ENCODE measurements at places on chromosomes 2 and 18.

DNA sequence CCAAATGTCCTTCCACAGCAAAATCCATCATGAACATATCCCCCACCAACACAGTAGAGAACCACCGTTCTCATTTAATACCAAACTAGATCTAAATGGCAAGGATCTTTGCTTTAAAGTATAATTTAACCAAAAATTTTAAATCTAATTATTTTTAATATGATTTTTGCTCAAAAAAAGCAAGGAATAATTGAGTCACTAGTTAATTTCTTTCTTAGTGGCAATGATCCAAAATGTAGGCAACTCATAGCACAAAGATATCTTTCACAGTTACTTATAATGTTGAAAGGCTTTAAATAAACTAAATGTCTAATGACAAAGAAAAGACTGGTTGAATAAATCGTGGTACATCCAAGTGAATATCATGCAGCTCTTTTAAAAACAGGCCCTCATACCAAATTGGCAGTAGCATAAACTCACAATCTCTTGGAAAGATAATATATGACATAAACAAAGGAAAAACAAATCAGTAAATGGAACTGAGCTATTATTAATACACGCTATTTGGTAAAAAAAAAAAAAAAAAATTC lies 20.3 kb downstream of the PTPN2 start:
- DNase-seq: no peak

GRCh38 chr2:118535171-118535817 lies 312.2 kb downstream of the EN1 start:
- no peak for DNase-seq

DNA sequence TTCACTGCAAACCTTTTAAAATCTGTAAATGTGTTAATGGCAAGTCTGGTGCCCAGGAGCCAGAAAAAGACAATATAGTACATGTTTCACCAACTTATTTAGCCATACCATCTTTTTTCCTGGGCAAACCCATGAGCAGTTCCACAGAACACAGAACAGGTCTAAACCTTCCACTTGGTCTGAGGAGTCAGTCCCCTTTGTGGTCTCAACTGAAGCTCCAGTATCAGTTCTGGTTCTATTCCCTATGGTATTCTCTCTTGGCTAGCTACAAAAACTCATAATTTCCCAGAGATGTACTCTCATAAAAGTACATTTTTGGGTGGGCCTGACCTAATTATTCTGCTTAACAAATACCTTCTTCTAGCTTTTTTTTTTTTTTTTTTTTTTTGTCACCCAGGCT lies 31.2 kb downstream of the STK17B start:
- DNase-seq: no peak

DNA sequence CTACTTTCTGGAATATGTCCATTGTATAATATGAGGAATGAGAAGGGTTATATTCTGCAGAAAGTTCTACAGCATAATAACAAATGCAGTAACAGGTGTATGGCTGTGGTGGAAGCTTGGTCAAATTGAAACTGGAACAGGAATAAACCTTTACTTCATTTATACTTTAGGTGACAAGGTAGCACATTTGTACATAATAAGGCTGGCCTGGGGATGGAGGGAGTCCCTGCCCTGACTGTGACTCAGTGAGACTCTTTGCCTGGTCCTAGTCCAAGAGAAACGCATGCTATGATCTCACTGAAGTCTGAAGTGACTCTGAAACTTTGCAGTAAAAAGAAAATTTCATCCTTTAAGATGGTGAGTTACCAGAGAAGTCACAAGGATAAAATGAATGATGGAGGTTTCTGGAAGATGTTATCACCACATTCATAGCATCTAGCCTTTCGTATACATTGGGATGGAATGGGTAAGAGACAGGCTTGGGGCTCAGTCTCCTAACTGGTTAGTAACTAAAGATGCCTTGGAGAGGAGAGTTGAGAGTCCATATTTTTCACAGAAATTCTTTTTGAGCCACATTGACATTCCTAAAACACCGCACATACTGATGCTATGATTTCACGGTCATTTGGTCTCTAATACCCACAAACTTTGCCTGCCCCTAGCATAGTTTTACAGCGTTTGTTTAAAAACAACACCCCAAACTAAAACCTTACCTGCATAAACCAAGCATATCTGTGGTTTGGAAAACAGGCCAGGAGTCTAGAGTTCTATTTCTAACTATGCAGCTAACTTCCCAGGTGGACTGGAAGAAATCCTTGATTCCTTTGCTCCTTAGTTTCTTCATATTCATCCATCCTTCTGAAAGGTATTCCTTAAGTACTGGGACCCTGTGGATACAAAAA lies 42.4 kb upstream of the NABP1 start:
- DNase-seq: no peak

DNA sequence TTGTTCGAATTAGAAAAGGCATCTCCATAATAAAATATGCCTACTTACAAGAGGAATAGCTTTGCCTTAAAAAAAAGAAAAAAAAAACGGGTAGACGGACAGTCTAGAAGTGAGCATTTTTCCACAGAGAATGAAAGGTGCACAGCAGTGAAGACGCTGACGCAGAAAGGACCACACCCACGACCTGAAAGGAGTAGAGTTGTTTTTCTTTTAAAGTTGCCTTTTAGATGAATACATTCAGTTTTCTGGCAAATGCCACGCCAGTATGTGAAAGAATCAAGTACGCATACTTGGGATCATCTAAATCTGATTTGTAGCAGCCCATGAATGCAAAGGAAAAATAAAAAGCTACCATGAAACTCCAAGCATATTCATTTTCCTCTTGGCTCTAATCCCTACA lies 809.2 kb upstream of the SOX11 start:
- DNase-seq: no peak

DNA sequence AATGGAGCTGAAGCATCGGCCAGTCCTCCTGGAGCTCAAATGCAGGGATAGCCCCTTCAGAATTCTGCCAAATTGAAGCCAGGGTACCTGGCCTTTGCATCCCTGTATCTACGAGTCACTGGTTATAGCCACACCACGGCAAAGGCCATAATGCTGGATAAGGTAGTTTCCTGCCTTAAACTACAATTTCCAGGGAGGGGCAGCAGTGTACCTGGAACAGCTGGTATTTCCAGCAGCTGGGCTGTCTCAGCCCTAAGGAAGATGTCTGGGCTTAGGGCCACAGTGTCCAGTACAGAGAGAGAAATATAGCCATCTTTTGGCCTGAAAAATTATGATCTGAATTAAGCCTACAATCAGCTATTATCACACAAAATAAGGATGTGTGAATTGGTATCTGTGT lies 180.3 kb downstream of the GCA start:
- DNase-seq: no peak

DNA sequence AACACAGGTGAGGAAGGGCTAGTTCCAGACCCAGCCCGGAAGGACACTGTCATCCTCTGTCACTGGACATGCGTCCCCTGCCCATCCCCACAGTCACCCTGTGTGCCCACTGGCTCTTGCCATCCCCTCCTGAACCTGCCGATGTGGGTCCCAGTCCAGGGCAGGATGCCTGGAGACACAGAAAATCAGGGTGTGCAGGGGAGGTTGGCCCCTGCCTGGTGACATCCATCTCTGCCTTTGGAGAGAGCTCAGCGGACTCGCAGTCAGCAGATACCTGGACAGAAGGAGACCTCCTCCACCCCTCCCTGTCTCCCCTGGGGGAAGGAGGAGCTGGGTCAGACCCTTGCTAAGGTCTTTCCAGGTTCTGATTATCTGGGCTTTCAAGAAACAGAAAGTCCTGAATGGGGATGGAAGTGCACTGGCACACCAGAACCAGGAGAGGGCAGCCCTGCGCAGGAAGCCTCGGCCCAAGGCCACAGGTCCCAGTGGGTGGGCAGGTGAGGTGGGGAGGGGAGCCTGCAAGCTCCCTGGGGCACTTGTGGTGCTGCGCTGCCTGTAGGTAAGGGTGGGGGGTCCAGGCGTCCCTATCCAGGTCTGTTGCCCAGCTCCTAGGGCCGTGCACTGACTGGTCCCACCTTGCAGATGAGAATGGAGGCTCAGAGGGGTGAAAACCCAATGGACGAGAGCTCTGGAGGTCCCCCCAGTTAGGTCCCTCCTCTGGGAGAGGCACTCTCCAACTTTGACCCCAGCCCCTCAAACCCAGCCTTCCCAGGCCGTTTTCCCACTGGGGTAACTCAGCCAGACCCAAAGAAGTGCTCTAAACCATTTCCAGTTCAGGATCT lies 9.7 kb upstream of the OTOS start:
- DNase-seq: no peak

DNA sequence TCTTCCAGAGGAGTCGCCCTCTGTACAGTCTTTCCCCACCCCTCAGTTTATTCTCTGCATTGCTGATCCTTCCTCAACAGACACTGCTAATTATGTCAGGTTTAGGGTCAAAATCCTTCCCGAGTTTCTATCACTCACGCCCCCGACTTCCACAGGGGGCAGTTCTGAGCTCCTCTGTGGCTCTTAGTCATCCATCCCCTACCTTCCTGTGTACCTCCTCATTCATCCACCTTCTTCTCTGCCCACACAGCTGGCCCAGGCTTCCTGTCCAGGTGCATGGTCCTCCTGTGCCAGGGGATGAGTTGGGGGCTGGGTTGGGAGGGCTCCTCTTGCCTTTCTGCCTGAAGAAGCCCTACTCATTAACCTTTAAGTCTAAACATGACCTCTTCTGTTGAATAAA lies 202.9 kb downstream of the ARL4C start:
- DNase-seq: no peak

All from renal cortex interstitium (tissue), 15 donors.